Activated naive CD4-positive, alpha-beta T cell treated with anti-CD3 and anti-CD28 coated beads for 36 hours (primary cell): ENCODE measurements at places on chromosomes 11 and 22. TPM values are rescaled to one million over a fixed set of nuclear protein-coding genes. Genes with fewer than 3 reads are reported as not detected.

DNA sequence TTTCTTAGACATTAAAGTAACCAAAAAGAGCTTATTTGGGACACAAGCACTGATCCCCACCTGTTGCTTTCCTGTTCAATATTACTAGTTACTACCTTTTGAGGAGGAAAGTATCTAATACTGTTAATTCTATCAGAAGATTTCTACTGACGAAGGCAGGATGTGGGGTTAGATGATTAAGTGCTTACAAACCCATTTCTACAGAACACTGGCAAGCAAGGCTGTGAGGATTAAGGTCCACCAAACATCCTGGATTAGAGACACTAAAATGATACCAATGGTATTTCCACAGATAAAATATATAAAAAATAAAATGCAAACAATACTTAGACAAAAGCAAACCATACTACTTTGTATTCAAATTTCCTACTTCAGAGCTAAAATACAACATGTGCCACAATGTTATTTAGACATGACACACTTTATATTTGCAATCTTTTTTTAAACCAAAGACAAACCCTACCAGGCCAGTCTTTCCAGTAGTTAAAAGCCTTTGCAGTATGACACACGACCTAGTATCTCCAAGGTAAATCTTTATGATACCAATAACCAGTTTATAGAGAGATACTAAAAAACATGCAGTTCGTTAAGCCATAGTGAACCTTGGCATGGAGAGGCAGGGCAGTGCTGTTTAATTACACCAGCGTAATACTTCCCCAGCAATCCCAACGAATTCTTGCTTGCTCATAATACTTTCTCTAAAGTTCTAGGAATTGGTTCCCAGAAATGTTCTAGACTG is 71.2 kb upstream of the TP53AIP1 start:
- DNase-seq = no peak

DNA sequence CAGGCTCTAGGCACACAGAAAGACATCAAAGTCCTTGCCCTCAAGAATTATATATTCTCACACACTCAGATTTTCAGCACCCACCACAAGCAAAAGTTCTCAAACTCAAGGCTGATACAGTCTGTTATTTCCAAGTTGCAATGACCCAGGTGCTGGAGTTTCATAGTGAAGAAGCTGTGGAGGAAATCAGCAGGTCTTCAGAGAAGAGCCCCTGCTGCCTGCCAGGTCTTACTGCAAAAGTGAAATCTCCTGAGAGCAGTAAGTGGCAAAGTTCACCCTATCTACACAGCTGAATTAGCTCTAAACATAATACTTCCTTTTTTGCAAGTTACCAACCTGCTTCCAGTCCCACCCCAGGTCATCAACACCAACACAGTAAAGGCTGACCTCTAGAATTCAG is 64.6 kb downstream of the RPL27A start:
- DNase-seq = no peak

- peak; percentile 83 for DNase-seq
Measured at GRCh38 chr22:25062386-25063085, 110.0 kb downstream of the KIAA1671 start.

DNA sequence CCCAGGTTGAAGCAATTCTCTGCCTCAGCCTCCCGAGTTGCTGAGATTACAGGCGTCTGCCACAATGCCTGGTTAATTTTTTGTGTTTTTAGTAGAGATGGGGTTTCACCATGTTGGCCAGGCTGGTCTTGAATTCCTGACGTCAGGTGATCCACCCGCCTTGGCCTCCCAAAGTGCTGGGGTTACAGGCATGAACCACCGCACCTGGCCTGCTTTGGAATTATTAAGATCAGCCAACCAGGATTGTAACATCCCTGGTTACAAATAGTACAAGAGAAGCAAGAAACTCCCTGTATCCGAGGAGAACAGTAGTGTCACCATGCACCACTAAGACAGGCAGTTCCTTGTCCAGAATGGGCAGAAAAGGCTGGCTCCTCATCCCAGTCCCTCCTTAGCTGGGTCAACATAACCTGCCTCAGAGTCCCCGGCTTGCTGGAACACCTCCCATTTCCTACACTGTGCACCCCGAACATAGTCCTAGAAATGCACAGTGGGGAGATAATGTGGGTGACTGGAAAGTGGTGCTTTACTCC is 77.2 kb upstream of the INCENP start:
- DNase-seq = no peak

DNA sequence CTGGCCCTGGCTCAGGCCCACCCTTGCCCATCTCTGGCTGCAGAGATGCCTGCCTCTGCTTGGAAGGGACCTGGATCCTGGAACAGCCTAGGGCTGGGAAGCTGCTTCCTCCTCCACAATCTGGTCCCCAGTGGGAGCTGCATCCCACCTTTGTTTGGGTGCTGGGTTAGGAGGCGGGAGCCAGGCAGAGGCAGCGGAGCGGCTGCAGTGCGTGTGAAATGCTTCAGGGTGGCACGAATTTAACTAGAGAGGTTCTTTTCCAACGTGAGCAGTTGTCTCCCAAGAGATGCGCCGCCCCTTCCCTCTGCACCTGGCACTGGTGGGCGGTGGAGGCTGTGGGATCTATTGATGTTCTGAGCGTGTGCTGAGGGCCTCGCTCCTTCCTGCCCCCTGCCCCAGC is 31.6 kb downstream of the BRSK2 start:
- no peak for DNase-seq

- DNase-seq = no peak
Measured at GRCh38 chr22:37931893-37932389, 21.5 kb downstream of the C22orf23 start.

GRCh38 chr11:129077191-129077590 is 114.9 kb downstream of the ARHGAP32 start:
- DNase-seq = no peak

- DNase-seq = no peak
Measured at GRCh38 chr11:119629085-119629484, 99.9 kb downstream of the NECTIN1 start.

DNA sequence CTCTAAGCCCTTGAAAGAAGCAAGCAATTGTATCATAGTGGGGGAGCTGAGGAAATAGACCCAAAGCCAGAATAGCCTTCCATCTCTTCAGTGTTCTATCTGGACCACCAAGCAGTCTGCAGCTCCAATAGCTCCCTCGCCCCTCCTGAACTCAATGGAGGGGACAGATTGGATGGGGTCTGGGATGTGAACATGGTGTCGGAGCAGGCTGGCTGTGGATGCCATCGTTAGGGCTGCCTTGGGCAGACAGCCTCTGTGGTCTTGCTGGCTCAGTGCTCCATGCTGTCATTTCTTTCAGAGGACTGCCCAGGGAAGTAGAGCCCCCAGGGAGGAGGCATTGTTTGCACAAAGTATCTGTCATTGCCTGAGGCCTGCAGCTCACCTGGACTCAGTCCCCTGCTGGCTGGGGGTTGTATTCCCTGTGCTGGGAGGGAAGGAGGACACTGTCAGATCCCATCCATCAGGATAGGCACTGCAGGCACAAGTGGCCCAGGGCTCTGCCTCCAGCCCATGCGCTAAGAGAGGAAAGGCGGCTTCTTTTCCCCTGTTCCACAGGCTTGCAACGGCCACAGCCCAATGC is 537.7 kb downstream of the BUD13 start:
- no peak for DNase-seq

DNA sequence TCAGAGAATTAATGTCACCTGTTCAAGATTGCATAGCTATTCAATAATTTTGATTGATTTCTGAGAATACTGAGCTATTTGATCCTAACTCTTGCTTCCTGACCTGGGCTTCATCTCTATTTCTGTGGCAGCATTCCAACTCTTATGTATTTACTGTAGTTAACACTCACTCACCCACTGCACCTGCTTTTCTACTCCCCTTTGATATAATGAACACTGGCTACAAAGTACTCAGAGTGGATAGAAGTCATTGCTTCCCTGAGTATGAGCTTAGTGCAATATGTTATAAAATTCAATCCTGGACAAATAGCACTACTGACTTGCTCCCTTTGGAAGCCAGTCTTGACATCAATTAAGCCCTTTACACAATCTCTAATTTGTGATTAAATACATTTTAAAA is 117.2 kb downstream of the APIP start:
- no peak for DNase-seq

- DNase-seq = no peak
Measured at GRCh38 chr11:18522388-18522787, 4.4 kb downstream of the TSG101 start.

DNA sequence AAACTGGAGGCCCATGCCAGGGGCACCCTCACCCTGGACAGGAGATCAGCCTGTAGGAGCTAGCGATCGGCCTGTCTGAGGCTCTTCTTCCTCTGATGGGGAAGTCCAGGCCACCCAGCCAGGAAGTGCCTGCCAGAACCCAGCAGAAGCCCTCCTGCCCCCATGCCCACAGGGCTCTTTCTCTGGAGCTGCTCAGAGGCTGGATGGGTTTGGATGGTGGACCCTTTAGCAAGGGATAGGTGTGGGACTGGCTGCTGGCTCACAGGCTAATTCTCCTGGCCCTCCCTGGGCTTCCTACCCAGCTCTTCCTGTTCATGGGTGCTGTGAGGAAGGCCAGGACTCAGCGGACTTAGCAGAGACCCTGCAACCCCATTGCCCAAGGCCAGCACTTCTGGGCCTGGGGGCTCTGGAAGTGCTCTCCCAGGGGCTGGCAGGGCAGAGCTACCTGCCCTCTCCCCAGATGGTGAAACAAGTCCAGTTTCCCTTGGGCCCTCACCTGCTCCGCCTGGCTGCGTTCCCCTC is 7.6 kb downstream of the FXYD2 start:
- peak; percentile 37 for DNase-seq

GRCh38 chr22:46097268-46097900 is 52.9 kb upstream of the PPARA start:
- DNase-seq = no peak

- no peak for DNase-seq
Measured at GRCh38 chr11:130413405-130414106, 14.9 kb downstream of the ADAMTS8 start.

- no peak for DNase-seq
Measured at GRCh38 chr11:79201677-79202347, 239.0 kb downstream of the TENM4 start.

DNA sequence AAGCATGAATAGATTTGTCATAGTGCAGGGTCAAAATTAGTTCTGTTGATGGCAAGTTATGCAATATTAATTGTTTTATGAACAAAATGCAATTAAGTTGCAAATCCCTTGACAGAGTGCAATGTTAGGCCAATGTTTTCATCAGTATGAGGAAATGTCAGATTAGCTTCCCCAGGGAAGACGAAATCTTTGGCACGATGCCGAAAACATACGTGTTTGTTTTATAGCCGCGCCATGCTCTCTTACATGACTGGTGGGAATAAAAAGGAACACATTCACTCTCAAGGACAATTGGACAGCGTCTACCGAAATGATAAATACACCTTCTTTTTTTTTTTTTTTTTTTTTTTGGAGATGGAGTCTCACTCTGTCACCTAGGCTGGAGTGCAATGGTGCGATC is 27.0 kb downstream of the MFNG start:
- no peak for DNase-seq

- DNase-seq = no peak
Measured at GRCh38 chr11:120578596-120579154, 67.1 kb downstream of the GRIK4 start.

GRCh38 chr11:62713343-62713742 is 5.9 kb downstream of the GNG3 start:
- no peak for DNase-seq

DNA sequence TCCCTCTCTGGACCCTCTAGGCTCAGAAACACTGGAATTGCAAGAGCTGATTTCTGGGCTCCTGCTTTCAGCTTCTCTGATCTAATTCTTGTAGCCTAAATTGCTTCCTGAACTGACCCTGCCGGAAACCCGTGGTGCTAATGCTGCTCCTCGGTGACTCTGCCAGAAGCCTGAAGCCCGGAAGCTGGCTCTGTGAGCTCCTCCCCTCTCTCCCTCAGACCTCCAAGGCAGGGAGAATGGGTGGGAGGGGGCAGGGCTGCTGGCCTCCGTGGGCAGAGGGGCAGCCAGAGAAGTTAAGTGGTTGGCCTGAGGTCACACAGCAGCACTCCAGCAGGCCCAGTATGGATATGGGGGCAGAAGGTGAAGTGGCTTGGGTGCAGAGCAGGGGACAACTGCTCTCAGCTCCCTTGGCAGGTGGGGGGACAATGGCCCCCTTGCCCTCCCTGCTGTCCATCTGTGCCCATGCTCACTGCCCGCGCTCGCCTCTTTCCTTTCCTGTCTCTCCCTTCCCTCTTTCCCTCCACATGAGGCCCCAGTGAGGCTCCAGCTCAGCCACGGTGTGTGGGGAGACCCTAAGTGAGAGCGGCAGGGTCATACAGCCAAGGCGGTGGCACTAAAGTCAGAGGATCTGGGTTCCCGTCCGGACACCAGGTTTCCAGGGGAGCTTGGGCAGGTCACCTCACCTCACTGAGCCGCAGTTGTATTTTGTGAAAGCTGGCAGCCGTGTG is 16.2 kb downstream of the CAPN5 start:
- DNase-seq = peak; percentile 78

DNA sequence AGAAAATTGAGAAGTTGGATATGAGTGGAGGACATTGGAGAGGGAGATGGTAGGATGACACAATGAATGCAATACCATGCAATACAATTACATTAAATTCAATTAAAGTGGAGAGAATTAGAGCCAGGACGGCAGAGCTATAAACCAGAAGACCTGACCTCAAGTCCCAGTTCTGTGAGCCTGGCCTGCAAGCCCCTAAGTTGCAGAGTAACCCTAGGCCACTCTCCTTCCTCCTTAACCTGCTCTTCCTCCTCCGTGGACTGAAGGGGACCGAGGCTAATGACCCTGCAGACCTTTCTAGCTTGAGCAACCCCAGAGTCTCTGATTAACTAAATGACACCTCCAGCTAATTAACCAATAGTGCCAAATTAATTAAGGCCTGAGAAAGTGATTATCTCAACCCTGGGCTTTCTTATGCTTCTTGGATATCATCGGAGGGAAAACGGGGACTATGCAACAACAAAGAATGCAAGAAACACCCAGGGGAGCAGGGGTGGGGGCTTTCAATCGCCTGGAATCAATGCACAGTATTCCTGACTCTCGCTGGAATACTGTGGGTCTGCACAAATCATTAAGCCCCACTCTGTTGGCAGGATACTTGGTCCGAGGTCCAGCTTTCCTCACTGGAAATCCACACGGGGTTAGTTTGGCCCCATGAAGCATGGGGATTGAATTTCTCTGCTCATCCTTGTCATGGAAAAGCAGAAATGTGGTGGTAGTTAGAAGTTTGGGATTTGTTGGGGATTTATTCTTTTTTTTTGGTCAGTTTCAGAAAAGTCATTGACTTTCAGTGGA is 548.3 kb downstream of the MN1 start:
- DNase-seq = no peak

The SLC22A9 gene
- total RNA-seq = not detected

The CLDN5 gene
- total RNA-seq = 0.21 TPM

The OR2D2 gene
- total RNA-seq = not detected

The OR8D1 gene
- not detected for total RNA-seq

The CCDC87 gene
- total RNA-seq = 0.07 TPM

The FAM83F gene
- total RNA-seq = 1.8 TPM

The MS4A8 gene
- not detected for total RNA-seq

The PELI3 gene
- total RNA-seq = 2.4 TPM

The CDHR5 gene
- total RNA-seq = not detected

The MS4A1 gene
- 0.35 TPM for total RNA-seq

The XKR3 gene
- not detected for total RNA-seq

The AGBL2 gene
- total RNA-seq = 1.3 TPM

The BLID gene
- not detected for total RNA-seq

The FXYD2 gene
- not detected for total RNA-seq

The SLC22A6 gene
- total RNA-seq = not detected

The VPS37C gene
- total RNA-seq = 8.5 TPM

The TMEM45B gene
- total RNA-seq = 3.9 TPM
